Smooth muscle cell of the brain vasculature (primary cell): ENCODE measurements at places on chromosomes 16 and 17.

DNA sequence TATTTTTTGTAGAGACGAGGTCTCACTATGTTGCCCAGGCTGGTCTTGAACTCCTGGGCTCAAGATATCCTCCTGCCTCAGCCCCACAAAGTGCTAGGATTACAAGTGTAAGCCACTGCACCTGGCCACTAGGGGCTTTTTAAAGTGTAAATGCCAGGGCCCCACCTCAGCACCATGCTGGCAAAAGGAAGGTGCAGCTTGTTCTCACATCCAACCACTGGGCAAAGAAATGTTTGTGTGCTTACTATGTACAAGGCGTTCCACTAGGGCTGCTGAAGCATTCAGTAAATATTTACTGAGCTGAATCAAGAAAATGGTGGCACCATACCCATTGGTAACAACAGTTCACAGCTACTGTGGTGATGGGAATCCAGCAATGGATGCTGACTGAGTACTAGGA lies 22.6 kb downstream of the COG1 start:
- no peak for DNase-seq

DNA sequence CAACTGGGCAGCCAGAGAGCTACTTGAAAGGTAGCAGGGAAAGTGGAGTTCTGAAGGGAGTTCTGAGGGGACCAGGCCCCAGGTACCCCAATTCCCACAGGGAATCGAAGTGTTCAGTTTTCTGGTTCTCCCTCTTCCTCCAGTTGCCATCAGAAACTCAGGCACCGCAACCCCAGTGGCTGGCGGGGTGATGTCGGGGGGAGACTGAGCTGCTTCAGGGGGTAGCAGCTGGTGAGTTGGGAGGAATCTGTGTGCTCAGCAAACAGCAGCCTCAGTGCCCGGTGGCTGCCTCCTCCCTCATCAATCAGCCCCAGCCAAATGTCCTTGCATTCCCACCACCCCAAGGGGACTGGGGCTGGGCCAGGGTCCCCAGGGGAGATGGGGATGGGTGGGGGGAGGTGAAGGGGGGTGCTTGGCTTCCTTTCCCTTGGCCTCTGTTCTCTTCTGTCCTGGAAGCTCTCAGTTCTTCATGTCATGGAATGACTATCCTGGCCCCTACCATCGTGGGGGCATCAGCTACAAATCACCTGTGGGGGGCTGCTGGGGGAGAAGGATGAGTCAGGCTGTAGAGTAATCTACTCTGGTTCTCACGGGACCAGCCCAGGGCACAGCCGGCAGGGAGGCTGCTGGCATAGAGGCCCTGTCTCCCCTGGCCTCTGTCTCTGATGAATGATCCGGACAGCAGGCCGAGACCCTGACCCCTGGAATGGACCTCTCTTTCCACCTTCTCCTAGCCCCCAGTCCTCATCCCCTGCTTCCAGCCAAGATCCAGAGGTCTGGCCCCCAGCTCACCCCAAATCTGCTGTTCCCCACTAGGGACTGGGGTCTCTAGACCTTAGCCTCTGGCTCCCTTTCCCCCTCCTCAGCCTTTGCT lies 2.6 kb upstream of the DNAH2 start:
- no peak for DNase-seq

- no peak for DNase-seq
Measured at GRCh38 chr17:6578491-6578890, 22.1 kb upstream of the PITPNM3 start.

DNA sequence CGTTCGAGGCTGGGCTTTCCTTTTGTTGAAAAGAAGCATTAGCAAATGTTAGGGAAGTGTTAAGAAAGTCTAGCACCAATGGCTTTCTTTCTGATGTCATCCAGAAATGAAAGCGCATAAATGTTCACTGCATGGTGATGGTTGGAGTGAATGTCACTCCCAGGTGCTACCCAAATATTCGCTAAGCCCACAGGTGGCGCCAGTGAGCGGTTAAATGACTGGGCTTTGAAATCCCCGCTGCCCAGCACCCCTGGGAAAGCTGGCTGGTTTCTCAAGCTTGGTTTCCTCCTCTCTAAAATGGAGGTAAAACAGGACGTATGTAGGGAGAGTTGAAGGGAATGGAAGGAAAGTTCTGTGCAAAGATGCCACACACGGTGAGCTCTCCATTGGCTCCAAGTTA lies 104.4 kb downstream of the IRX5 start:
- DNase-seq, result no peak

- DNase-seq, result no peak
Measured at GRCh38 chr16:53984936-53985335, 281.0 kb downstream of the FTO start.

GRCh38 chr17:35890774-35891155 lies 10.6 kb upstream of the CCL5 start:
- DNase-seq, result no peak

GRCh38 chr17:13346996-13347762 lies 254.6 kb downstream of the HS3ST3A1 start:
- no peak for DNase-seq

- no peak for DNase-seq
Measured at GRCh38 chr17:29326023-29326813, 32.3 kb upstream of the NUFIP2 start.

- DNase-seq, result no peak
Measured at GRCh38 chr17:81523402-81524038, 4.7 kb upstream of the FSCN2 start.

- DNase-seq, result no peak
Measured at GRCh38 chr16:90046971-90047713, 27.9 kb upstream of the DBNDD1 start.

DNA sequence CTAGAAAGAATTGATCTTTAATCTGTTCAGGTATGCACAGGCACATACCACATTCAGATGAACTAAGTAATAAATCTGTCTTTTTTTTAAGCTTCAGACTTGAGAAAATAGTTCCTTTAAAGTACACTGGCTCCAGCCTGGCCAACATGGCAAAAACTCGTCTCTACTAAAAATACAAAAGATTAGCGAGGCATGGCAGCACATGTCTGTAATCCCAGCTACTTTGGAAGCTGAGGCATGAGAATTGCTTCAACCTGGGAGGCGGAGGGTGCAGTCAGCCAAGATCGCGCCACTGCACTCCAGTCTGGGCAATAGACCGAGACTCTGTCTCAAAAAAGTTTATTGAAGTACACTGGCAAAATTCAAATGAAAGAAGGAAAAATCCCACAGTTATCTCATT lies 111.0 kb upstream of the NETO2 start:
- no peak for DNase-seq

- DNase-seq, result no peak
Measured at GRCh38 chr17:55495239-55495638, 16.0 kb downstream of the SMIM36 start.

DNA sequence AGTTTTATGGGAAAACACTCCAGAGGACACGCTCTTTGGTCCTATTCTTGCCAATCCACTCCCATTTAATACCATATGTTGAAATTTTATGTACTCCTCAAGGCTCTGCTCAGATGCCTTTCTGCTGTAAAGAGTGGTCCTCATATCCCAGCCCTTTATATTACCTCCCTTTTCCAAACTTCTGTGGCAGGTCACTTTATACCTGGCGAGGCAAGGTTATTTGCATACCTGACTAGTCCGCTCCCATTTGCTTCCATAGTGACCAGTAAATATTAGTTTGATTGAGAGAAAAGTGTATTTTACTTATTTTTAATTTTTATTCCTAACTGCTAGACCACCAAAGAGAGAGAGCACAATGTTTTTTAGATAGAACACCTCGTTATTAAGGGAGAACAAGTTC lies 17.3 kb downstream of the KRT12 start:
- DNase-seq, result no peak

- peak; percentile 59 for DNase-seq
Measured at GRCh38 chr17:2192367-2193057, 111.1 kb downstream of the SMG6 start.

- DNase-seq, result no peak
Measured at GRCh38 chr16:12436201-12436657, 367.5 kb downstream of the CPPED1 start.

DNA sequence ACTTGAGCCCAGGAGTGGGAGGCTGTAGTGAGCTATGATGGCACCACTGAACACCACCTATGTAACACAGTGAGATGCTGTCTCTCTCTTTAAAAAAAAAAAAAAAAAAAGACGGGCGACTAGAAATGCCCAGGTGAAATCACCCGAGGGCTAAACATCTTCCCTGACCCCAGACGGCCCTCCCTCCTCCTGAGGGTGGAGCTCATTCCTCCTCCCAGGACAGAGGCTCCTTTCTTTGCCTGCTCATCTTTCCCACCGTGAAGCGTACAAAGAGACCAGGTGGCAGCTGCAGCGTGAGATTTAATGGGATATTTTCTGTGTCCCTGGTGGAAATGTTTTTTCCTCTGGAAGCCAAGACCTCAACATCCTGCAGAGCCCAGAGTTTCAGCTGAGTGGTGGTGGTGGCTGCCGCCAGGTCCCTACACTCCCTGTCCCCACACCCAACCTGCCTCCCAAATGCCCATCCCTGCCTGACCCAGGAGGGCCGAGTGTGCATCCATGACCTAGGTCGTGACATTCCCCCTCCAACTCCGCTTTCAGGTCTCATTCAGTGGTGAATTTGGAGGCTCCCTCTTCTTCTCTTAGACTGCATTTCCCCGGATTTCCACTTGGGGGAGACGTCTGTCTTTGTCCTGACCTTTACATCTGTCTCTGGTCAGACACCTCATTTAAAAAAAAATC lies 14.4 kb upstream of the GPRC5B start:
- no peak for DNase-seq

DNA sequence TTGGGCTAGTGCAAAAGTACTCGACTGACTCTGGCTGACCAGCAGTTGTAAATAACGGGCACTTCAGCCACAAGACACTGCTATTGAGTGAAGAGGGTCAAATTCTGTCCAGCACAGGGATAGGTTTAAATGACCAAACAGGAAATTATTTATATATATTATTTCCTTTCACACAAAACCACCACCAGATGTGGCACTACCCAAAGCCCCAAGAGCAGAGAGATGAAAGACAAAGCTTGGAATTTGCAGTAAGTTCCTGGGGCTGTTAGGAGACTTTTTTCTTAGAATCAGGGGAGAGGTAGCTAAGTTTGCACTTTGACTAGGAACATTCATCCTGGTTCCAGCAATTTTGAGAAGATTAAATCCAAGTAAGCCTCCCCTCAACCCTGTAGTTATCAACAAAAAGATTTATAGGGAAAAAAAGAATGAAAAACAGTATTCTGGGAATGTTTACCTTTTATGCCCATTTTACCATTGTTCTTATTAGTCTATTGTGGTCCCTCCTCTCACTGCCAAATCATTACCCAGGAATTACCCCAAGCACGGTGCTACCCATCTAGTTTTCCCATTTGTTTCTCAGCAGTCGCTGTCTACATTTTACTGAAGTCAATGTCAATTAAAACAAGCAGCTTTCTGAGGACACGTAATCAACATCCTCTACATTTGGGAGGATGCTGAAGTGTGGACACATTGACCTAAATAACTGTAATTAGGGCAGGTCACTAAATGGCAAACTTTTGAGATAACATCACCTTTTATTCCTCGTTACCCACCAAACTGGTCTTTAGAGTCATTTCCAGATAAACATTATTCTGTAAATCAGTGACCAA lies 43.5 kb downstream of the GRB7 start:
- no peak for DNase-seq

- no peak for DNase-seq
Measured at GRCh38 chr16:27852116-27852515, 211.4 kb downstream of the GSG1L start.

- no peak for DNase-seq
Measured at GRCh38 chr16:89452241-89452640, 38.1 kb downstream of the ANKRD11 start.

- no peak for DNase-seq
Measured at GRCh38 chr17:49249890-49250522, 19.4 kb upstream of the PHOSPHO1 start.

DNA sequence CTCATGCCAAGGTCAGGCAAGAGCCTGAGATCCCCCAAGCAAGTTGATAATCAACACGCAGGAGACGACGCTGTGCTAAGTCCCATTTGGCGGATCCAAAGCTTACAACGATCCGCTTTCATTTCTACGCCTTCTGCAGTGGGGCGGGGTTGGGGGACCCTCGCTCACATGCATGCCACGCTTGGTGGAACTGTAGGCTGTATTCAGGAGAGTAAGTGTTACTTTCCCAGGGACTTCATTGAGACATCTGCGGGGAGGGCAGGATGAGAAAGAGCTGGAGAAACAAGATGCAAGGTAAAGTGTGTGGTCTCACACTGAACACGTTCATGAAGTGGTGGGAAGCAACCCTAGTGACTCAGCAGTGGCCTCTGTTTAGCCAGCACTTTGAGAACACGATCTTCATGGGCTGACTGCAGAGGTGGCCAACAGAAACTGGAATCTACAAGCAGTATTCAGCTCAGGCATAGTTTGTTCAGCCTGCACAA lies 100.5 kb downstream of the XYLT1 start:
- DNase-seq, result no peak

DNA sequence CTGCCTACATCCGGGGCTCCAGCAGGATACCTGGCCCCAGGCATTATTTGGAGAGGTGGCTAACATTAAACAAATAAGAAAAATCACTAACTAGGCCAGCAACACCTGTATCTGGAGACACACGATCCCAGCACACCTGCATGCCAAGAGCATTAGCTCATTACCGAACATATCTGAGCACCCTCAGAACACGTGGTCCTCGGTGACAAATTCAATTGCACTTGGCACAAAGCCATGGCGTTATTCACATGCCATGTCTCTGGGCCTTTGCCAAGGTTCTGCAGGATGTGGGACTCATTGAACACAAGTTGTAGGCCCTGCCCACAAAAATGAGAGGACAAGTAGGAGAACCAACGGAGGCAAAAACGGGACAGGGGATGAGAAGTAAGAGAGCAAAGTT lies 552.3 kb downstream of the TOX3 start:
- DNase-seq, result no peak

DNA sequence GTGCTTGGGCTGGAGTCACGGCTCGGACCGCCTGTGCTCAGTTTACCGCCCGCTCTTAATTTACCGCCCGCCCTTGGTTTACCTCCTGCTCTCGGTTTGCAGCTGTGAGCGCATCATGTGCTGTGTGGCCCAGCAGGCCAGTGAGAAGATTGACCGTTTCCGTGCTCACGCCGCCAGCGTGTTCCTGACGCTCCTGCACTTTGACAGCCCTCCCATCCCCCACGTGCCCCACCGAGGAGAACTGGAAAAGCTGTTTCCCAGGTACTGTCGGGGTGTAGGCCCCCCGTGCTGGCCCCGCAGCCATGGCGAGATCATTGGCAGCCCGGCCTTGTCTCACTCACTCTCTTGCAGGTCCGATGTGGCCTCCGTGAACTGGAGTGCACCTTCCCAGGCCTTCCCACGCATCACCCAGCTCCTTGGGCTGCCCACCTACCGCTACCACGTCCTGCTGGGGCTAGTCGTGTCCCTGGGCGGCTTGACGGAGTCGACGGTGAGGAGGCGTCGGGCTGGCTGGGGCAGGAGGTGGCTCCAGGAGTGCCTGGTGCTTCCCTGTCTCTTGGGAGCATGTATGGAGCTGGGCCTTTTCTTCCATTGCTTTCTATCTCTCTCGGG lies 89.3 kb upstream of the ZNF750 start:
- DNase-seq, result no peak

GRCh38 chr17:63840591-63841349 lies 1.7 kb downstream of the SMARCD2 start:
- DNase-seq, result no peak
